ENCODE measurements at places on chromosomes 2 and 18.

DNA sequence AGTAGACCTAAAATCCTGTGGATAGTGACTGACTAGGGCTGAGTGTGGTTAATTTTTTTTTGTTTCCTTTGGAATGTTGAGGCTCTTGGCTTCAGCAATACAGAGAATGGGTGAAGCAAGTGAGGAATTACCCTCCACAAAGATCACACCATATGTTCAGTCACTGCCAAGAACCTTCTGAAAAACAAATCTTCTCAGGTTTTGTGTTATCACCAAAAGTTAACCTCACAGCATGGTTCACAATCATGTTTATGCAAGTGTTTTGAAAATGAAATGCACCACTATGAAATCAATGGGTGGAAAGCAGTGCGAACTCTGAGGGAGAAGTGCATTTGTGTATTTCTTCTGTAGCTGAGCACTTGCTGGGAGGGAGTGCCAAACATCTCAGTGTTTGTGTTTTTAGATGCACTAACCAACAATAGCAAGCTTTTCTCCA, 44.4 kb downstream of the SPATS2L start:
- DNase-seq = no peak

DNA sequence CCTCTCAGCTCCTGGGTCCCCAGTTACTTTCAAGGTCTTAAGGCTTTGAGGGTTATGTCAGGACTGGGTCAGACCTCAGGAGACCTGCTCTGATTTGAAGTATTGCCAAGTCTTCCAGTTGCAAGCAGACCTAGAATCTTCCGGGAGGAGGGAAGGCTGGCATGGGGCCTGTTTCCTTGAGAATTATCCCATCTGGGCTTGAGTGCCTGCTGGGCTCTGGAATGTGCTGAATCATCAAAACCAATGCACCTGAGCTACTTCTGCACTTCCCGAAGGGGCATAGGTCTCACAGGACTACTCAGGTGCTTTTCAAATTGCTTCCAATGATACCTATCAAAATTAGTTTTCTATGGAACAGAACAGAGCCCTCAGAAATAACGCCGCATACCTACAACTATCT, 327.3 kb downstream of the XIRP2 start:
- no peak for DNase-seq

- DNase-seq = no peak
Measured at GRCh38 chr2:107197594-107198294, 311.8 kb upstream of the ST6GAL2 start.

GRCh38 chr2:42802150-42802549, 9.8 kb upstream of the HAAO start:
- DNase-seq = no peak

- no peak for DNase-seq
Measured at GRCh38 chr18:56083097-56083521, 495.1 kb upstream of the TCF4 start.

DNA sequence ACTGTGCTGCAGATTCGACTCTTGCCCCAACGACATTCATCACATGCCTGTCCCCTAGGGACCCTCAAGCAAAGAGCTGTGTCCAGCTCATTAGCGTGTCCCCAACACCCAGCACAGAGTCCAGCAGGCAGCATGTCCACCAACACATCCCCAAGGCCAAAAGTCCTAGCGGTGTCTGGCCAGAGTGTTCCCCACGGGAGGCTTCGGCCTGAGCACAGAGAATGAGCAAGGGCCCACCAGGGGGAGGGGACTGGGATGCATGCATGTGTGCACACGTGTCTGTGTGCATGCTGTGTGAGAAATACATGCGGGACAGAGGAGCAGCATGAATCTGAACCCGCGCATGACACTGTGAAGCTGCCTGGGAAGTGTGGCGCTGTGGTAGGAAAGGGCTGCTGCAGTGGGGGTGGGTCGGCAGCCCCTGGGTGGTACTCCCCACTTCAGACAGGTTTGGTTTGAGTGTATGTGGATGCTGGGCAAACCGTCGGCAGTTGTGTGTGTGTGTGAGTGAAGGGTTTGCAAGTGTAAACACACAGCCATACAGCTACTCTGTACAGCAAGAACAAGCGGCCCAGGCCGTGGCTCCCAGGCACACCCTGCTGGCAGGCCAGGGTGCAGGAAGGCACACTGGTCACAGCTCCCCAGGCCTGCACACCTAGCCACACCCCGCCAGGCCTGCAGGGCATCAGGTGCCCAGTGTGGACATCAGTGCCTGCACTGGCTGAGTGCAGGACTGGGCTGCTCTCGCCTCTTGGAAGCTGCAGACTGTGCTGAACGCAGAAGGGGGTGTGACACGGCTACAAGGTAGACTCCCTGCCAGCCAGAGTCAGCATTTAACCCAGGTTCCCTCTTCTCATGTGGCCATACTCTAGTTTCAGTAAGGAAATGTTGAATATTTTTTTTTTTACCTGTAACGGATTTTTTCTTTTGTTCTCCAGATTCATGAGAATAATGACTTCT, 19.5 kb upstream of the HES6 start:
- no peak for DNase-seq

- DNase-seq = no peak
Measured at GRCh38 chr18:37487400-37487867, 78.2 kb downstream of the CELF4 start.

DNA sequence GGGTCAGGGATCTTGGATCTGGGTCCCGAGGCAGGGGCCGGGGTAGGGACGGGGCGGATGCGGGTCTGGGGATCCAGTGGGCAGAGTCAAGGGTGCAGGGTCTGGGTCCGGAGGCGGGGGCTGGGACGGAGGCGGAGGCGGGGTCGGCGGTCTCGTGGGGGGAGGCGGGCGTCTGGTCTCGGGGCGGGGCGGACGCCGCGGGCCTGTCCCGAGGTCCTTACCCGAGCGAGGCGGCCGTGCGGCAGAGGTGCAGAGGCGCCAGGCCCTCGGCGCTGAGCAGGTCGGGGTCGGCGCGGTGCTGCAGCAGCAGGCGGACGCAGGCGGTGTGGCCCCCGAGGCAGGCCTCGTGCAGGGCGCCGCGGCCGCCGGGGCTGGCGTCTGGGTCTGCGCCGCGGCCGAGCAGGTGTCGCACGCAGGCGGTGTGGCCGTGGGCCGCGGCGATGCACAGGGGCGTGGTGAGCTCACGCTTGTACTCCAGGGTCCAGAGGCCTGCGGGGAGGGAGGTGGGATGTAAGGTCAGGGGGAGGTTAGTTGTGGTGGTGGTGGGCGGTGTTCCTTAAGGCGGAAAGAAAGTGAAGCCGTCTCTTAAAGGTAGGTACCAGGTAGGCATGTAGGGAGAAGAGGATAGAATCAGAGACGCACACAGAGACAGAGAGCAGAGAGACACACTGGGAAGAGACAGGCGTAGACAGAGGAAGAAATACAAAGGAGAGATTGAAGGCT, 26.6 kb downstream of the ASB18 start:
- DNase-seq = no peak

- DNase-seq = no peak
Measured at GRCh38 chr2:218123986-218124385, 1.8 kb upstream of the CXCR2 start.

DNA sequence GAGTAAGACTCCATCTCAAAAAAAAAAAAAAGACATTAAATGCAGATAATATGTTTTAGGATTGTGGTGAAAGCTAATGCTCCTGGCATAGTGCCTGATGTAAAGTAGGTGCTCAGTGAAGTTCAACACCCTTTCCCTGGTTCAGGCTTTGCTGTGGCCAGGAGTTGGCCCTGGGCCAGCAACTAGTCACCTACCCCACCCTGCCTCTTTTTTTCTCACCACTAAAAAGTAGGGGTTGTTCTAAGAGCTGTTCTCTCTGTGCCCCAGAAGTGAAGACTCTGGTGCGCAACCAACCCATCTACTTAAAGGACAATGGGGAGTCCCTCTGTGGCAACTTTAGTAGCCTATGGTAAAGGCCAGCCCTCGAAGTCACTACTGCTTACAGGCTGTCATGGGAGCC, 75.9 kb downstream of the DNMT3A start:
- DNase-seq = no peak

DNA sequence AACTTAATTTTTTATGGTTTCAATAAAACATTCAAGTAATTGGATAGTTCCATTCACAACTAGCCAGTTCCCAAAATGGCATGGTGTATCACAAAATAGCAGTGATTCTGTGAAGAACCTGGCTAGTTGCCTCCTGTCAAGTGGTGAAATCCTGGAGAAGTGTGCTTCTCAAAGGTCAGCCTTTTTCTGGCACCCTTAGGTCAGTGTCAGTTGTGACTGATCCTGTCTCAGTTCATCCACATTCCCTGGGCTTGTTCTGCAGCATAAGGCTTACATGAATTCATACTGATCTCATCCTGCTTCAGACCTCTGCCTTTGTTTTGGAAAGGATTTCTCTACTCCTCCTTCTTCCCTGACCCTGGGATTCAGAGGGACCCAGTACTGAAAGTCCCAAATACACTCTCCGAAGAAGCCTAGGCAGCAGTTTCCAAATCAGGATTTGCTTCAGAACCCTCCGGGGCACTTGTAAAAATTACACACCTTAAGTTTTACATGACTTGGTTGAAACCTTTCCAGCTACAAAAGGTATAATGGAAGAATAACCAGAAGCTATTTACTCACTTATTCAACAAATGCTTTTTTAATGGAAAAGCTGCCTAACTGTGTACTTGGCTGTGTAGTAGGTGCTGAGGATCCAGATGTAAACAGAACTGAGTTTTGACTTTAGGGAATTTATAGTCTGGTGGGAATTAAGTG, 11.0 kb downstream of the MAP3K20 start:
- DNase-seq = no peak

- no peak for DNase-seq
Measured at GRCh38 chr2:98903767-98904485, 32.1 kb downstream of the CRACDL start.

DNA sequence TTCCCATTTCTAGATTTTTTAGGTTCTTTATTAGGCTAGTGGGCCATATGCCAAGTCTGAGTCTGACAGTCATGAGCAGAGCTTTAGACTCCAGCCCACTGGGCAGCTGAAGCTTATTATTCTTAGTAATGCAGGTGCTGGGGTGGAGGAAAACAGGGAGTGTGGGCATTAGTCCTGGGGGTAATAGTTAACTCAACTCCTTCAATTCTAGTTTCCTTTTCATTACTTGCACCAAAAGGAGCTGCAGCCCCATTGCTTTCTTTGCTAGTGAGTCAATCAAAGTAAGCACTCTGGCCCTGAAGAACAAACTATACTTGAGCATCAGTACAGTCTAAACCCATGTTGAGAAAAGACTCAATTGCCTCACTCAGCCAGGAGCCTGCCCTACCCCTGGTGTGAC, 35.5 kb downstream of the ICOS start:
- DNase-seq = no peak

- peak; percentile 39 for DNase-seq
Measured at GRCh38 chr18:44741511-44741910, 60.8 kb downstream of the SETBP1 start.

- no peak for DNase-seq
Measured at GRCh38 chr2:11787991-11788390, 41.6 kb downstream of the LPIN1 start.

DNA sequence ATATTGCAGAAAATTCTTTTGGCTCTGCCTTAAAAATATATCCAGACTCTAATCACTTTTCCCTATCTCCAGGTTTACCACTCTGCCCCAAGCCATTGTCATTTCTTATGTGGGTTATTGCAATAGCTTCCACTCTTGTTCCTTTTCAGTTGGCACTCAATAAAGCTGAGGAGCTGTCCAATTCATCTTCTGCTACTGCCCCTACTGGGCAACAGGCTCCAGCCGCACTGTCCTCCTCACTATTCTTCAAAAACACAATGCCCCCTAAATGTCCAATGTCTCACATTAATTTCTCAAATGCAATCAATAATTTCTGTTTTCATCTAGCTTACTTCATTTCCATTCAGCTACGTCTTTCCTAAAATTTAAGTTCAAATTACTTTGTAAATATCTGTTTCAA, 1262.5 kb upstream of the CDH2 start:
- DNase-seq = no peak

GRCh38 chr2:141329964-141330363, 800.9 kb downstream of the LRP1B start:
- no peak for DNase-seq

GRCh38 chr2:5926871-5927512, 234.8 kb downstream of the SOX11 start:
- no peak for DNase-seq

GRCh38 chr2:167626301-167626700, 621.1 kb downstream of the STK39 start:
- DNase-seq = no peak

DNA sequence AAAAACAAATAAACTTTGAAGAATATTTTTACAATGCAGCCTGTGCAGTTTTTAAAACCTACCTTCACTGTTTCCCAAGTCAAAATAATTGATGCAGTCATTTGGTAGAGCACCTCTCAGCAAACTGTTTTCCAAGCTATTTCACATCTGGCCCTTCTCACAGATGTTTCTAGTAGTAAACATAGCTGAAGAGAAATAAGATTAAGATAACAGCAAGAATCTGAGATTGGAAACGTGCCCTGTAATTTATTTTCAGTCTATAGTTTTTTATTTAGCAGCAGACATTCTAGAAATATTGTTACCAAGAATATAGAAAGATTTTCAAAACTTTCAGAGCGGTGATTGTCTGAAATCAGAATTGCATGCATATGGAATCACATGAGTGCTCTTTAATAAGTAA, 440.2 kb downstream of the TRIB2 start:
- DNase-seq = no peak

GRCh38 chr2:117485588-117485987, 328.9 kb upstream of the DDX18 start:
- DNase-seq = no peak

DNA sequence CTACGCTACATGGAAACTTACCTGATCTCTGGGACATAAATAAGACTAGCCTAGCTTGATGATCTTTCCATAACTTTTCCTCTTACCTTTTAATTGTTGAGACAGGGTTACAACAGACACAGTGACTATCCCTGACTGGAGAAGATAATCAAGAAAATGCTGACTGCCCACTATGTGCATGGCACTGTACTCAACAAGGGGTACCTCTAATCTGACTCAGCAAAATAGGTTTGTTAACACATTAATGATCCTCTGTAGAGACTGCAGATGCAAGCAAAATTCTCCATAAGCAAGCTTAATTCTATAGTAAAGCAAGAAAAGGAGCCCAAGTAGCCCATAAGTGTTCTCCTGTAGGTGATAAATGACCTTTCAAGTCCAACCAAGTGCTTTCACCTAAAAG, 25.5 kb downstream of the ACVR1C start:
- DNase-seq = no peak

DNA sequence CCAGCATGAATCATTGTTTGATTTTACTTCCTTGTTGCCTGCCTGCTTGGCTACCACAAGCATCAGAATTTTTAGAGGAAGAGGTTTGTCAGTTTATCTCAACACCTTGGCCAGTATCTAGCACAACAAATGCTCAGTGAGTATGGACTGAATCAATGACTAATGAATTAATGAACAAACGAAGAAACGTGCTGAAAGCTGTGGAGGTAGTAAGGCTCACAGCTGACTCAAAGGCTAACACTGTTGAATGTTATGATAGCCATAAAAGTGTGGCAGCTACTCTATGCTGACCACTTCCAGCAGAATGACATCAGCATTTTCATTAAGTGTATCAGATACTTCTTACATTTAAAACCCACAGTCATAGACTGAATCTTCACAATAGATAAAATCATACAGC, 543.4 kb downstream of the IRS1 start:
- no peak for DNase-seq

DNA sequence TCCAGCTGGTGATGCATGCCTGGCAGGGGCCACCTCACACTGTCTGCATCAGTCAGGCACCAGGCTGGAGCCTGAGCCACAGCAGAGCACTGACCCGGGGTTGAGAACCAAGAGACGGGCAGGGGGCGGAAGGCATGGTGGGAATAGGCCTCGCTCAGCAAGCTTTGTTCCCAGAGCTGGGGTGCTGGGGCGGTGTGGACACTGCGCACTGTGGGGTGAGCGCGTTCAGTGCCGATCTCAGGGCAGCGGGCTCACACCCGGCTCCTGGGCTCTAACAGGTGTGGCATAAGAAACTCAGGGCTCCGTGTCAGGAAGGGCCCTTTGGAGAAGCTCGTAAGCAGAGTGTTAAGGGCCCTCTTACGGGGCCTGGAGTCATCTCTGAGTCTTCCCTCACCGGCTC, 15.7 kb downstream of the SH3RF3 start:
- no peak for DNase-seq

Measured in anterior cingulate cortex (tissue), 58 donors.